H1 (cell line): ENCODE measurements at places on chromosomes 6 and 20. TPM values are rescaled to one million over a fixed set of nuclear protein-coding genes. Genes with fewer than 3 reads are reported as not detected.

The RIPPLY2 gene
- 1.3 and 1.5 TPM in 2 replicates for polyA plus RNA-seq

The RNF8 gene
- 15.8 and 20.3 TPM in 2 replicates for polyA plus RNA-seq

The DNMT3B gene
- polyA plus RNA-seq = 433 and 469 TPM in 2 replicates

The MYH7B gene
- 0.15 and 0.25 TPM in 2 replicates for polyA plus RNA-seq

The GMEB2 gene
- polyA plus RNA-seq = 14.2 and 19.1 TPM in 2 replicates

The KIAA0408 gene
- 0.96 and 3.3 TPM in 2 replicates for polyA plus RNA-seq

The C20orf202 gene
- 0.11 and 0.12 TPM in 2 replicates for polyA plus RNA-seq

The CYP39A1 gene
- polyA plus RNA-seq = 0.20 and 0.71 TPM in 2 replicates

The TSBP1 gene
- polyA plus RNA-seq = not detected in 2 replicates

The SRC gene
- polyA plus RNA-seq = 27.6 and 35.4 TPM in 2 replicates

The PREP gene
- polyA plus RNA-seq = 20.2 and 26.8 TPM in 2 replicates

The HLA-DQB1 gene
- polyA plus RNA-seq = 5.2 and 5.5 TPM in 2 replicates

The NKAIN4 gene
- 17.0 and 21.9 TPM in 2 replicates for polyA plus RNA-seq

The FAM83D gene
- polyA plus RNA-seq = 47.2 and 60.9 TPM in 2 replicates

The ENPP4 gene
- polyA plus RNA-seq = 1.1 and 2.0 TPM in 2 replicates

The KIF25 gene
- 1.5 and 2.5 TPM in 2 replicates for polyA plus RNA-seq

The MYLK4 gene
- 0.11 TPM in 2 replicates for polyA plus RNA-seq

The HDGFL1 gene
- polyA plus RNA-seq = not detected in 2 replicates

The MUC21 gene
- not detected in 2 replicates for polyA plus RNA-seq

The SNRNP48 gene
- polyA plus RNA-seq = 4.3 and 7.7 TPM in 2 replicates

The CCN6 gene
- polyA plus RNA-seq = not detected in 2 replicates

The ZNF831 gene
- polyA plus RNA-seq = under 0.01 TPM in 1 of 2 replicates, not detected in the other

The SLC23A2 gene
- 17.0 and 26.1 TPM in 2 replicates for polyA plus RNA-seq

The C6orf58 gene
- not detected in 2 replicates for polyA plus RNA-seq

The GPR6 gene
- 0.18 and 0.31 TPM in 2 replicates for polyA plus RNA-seq

The EBF4 gene
- 2.9 and 3.6 TPM in 2 replicates for polyA plus RNA-seq
